Activated gamma-delta T cell (primary cell): ENCODE measurements at places on chromosomes 11 and 22.

- no peak for DNase-seq
Measured at GRCh38 chr11:60657888-60658287, 41.5 kb upstream of the MS4A8 start.

DNA sequence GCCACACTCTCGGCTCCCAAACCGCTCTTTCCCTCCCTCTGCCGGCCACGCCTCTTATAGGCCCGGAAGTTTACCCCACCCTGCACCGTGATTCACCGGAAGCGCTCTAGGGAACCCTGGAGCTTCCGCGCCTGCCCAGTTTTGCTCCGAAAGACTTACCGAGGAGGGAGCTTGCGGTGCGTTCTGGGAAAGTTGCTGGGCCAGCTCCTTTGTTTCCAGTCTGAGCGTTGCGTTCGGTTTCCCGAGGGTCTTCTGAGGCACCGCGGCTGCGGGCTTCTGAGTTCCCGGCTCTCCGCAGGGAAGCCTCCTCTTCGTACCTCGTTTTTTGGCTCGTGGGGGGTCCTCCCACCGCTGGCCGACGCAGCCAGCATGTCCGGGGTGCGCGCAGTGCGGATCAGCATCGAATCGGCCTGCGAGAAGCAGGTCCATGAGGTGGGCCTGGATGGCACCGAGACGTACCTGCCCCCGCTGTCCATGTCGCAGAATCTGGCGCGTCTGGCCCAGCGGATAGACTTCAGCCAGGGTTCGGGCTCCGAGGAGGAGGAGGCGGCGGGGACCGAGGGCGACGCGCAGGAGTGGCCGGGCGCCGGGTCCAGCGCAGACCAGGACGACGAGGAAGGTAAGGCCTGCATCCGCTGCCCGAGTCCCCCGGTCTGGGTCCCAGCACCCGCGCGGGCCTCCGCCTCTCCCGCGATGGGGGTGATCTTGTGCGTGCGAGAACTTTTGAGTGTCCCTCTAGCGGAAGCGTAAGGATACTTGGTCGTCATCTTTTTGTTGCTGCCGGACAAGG lies at the start of gene MED17:
Gene MED17, plus strand, starts transcription at position 138 of the 790 bp plus-strand sequence. Its CDS starts 232 bp downstream, at position 370.
- peak; percentile 31 for DNase-seq

DNA sequence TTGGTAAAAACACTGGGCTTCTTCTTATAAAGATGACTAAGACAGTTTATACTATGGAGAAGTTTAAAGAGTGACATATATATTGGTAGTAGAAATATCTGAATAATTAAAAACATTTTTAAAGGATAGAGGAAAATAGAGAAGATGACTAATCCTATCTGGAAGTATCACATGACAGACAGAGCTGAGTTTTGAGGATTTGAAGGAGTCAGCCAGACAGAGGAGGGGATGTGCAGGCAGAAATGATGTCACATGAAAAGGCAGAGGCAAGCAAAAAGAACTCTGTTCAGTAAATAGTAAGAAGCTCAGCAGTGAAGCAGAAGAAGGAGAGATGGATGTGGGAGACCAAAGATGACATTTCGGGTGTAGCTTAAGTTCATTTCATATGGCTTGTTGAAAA lies 1.6 kb downstream of the OR10A2 start:
- DNase-seq, result no peak

- no peak for DNase-seq
Measured at GRCh38 chr11:2848497-2848896, 37.1 kb downstream of the CDKN1C start.

GRCh38 chr11:86220653-86221052 lies 23.9 kb upstream of the EED start:
- no peak for DNase-seq

DNA sequence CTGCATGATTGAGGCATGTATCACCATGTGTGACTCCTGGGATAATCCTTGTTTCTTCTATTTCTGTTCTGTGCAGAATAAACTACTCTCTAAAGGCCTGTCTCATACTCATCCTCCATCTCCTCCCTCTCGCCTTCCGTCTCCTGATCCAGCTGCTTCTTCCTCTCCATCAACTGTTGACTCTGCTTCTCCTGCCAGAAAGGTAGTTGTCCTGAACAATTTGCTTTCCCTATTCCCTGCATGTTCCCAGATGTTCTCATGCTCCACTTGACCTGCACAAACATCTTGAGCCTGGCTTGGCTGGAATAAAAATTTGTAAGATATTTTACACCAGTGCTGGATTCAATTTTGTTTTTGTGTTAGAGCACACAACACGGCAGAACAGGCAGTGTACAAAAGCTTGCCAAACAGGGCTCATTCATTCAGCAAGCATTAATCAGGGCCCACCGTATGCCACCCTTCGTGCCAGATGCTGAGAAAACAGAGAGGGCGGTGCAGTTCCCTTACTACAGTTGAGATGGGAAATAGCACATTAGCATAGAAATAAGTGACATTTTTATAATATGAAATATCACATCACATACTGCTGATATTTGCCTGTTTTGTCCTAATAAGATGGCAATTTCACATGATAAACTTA lies 133.3 kb upstream of the PARVA start:
- DNase-seq, result no peak

- DNase-seq, result no peak
Measured at GRCh38 chr11:66912361-66912760, 45.8 kb downstream of the PC start.

DNA sequence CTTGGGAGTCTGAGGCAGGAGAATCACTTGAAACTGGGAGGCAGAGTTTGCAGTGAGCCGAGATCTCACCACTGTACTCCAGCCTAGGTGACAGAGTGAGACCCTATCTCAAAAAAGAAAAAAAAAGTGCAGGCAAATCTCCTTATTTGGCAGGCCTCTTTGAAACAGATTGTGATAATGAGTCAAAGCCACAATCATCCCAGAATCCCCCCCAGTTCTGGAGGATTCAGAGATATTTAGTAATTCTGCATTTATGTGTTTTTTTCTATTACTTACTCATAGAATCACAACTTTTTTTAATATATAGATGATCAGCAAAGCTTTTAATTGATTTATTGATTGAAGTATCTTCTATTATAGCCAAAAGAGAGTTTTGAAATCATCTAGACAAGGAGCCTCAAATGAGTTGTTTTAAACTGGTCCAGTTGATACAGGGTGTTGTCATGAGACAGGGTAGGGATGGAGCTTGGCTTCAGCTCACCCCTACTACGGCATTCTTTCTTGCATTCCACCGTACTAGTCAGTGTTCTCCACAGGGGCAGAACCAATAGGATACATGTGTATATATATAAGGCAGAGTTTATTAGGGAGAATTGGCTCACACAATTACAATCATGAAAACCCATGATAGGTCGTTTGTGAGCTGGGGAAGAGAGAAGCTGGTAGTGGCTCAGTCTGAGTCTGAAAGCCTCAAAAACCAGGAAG lies 39.3 kb upstream of the SORL1 start:
- no peak for DNase-seq

DNA sequence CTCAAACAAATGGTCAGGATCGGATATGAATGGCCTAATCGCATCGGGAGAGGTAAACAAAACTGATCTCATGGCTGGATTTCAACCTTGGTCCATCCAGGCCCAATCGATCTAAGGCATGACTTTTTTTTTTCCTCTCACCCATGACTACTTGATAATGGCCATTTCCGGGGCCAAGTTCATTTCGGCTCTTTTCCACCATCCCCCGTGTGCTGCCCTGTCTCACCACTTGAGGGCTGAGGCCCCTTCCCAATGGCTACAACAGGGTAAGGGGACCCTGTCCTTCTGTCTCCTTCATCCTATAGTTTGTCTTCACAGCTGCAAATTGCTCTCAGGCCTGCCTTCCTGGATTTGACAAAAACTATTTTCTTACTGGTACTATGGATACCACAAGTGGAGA lies 26.7 kb downstream of the GRAP2 start:
- DNase-seq, result no peak

DNA sequence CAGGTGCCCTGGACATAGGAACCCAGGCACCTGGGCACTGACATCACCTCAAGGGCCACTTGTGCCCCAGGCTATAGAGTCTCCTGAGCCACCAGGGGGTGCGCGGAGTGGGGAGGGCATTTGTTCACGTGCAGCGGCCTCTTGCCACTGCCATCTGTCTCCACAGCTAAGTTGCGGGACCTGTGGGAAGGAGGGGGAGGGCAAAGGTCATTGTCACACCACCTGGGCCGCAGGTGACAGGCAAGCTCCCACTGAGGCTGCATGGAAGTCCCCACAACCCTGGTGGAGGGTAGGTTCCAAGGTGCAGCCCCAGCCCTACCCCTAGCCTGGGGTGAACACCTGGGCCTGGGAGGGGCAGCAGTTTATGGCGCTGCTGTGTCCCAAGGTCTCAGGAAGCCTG lies 79.5 kb downstream of the PIWIL3 start:
- DNase-seq, result no peak

- no peak for DNase-seq
Measured at GRCh38 chr11:4658629-4659445, 15.1 kb downstream of the OR51E1 start.

GRCh38 chr11:67489885-67490726 lies 7.3 kb downstream of the AIP start:
- DNase-seq, result no peak

DNA sequence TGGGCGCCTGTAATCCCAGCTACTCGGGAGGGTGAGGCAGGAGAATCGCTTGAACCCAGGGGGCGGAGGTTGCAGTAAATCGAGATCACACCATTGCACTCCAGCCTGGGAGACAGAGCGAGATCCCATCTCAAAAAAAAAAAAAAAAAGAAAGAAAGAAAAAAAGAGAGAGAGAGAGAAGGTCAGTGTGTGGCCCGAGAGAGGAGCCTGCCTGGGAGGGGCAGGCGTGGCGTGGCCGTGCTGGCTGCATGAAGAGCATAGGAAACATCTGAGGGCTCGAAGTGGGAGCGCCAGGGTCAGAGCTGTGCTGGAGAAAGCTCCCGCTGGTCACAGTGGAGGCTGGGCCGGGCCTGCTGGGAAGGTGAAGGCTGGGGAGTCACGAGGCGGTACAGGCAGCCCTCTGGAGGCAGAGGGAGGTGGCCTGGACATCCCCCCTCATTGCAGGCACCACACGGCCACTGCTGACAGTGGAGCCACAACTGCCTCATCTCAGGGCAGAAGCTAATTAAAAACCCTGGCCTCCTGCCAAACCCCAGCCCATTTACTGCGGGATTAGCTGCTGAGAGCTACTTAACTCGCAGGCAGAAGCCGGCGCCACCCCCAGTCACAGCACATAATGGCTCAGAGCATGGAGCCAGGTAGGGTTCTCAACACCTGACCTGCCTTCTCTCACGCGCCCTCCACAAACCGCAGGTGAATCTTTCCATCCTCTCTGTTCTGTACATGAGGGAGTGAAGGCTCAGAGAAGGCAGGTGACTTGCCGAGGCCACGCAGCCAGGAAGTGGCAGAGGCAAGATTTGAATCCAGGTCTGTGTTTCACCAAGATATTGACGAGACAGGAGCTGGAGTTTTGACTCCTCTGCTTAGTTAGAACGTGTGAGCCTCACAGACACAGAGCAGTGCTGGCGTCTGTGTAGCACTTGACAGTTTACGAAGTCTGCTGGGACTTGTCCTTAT lies 32.6 kb downstream of the NFAM1 start:
- DNase-seq, result no peak

GRCh38 chr11:77510095-77510494 lies 36.2 kb upstream of the PAK1 start:
- no peak for DNase-seq
